ENCODE measurements at places on chromosomes 5 and 9.
A peak's percentile ranks its signal among the peaks of the same experiment; 100 is the strongest.

- peak; percentile 97 for DNase-seq
Measured at GRCh38 chr5:32507738-32508434, 63.3 kb upstream of the ZFR start.

DNA sequence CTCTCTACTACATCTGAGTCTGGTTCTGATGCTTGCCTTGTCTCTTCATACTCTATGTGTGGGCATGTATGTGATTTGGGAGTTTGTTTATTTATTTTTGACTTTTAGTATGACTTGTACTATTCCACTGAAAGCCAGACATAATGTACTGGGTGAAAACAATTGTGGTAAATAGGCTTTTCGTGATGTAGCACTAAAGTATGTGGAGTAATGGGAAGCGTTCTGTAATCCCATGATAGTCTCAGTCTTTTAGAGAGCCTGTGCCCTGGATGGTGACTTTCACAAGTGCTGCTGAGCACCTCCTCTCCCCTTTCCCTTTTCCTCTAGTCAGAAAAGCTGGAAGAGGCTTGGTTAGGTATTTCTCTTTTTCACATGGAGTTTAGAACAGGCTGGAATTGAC, 85.8 kb upstream of the S1PR3 start:
- DNase-seq: no peak

DNA sequence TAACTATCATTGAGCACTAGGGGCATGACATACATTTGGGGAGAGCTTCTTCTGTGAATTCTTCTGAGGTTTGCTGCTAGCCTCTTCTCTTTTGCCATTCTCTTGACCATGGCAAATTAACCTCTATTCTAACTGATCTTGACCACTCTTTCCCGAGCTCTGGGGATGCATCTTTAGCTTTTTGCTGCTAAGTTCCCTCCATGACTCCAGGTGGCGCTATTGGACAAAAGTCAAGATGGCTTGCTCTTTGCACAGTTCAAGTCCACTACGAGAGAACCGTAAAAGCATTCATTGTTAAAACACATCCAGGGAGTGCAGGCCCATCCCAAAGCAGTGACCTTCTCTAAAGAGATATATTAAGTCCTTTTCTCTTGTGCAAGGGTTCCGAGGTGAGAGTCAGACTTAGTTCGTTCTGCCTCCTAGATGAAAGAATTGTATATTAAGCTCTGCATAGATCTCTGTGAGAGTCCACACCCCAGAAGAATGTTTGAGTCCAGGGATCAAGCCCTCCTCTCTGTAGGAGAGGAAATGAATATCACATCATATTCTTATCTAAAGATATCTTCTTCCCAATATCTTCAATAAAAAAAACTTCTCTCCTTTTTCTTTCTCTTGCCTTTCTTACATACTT, 1152.9 kb upstream of the CDH6 start:
- peak; percentile 1 for DNase-seq

DNA sequence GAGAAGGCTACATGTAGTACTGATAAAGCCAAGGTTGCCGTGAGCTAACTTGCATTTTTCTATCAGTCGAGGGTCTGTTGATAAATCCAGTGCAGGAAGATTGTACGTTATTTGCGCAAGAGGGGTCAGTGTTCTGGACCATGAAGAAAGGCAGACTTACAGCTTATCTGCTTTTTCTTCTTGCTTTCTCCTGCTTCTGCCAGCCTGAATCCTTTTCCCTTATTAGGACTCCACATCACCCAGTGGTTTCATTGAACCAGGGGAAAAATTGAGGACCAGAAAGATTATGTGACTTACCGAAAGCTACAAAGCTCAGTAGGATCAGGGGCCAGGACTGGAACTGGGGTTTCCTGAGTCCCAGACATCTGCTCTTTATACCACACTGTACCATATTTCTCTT, 534.6 kb upstream of the BRINP1 start:
- DNase-seq: no peak

- DNase-seq: no peak
Measured at GRCh38 chr9:110021891-110022290, 186.1 kb downstream of the C9orf152 start.

GRCh38 chr5:172943906-172944305, 15.3 kb upstream of the RPL26L1 start:
- no peak for DNase-seq

DNA sequence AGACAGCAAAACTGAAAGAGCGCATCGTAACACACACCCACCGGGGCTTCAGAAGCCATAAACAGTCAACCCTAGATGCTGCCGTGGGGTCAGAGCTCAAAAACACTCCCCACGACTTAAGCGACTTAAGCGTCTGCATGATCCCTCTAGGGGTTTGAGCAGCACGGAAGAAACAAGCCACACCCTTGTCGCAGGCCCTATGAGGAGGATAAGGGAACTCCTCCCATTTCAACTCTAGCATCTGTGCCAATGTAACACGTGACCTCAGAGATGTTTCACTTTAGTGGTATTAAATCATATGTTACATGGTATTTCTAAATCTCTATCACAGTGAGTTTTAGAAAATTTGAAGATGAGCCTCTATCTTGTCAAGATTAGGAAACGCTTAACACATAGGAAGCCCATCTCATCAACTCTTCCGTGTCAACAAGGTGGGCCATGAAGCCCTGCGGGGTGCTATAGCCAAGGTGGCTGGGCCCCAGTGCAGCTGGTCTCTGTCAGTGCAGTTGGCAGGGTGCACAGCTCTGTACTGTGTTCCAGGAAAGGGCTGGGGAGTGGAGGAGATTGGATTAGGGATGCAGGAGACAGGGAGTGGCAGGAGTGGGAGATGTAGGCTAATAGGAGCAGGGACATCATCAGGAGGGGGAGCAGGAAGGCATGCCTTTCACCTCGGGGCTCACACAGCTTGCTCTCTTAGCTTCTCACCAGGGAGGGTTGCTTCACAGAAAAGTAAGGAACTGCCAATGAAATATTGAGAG, 33.1 kb downstream of the ZCCHC9 start:
- DNase-seq: no peak

DNA sequence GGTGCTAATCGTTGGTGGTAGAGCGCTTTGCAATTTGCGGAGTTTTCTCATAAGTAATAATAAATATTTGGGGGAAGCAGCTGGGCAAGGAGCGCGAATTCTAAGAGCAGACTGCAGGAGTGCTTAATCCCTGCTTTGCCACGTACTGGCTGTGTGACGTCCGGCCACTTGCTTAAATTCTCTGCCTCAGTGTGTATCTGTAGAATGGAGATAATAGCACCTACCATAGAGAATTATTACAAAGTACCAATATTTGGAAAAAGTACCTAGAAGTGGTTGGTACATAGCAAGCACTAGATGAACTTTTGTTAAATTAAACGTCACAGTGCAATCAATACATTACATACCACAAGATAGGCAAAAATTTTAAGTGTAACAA, 598 bp upstream of the TMED7 start:
- DNase-seq: no peak

- DNase-seq: no peak
Measured at GRCh38 chr5:100790170-100790665, 112.9 kb downstream of the ST8SIA4 start.

All from fibroblast of skin of left biceps (primary cell).